ENCODE measurements at places on chromosomes 2 and 18. TPM values are rescaled to one million over a fixed set of nuclear protein-coding genes. Genes with fewer than 3 reads are reported as not detected.
A peak's percentile ranks its signal among the peaks of the same experiment; 100 is the strongest.

Gene TTN
- 11.0 TPM for total RNA-seq

Gene BCL2L11
- total RNA-seq, result 28.9 TPM

Gene ALKAL2
- not detected for total RNA-seq

Gene KCNG2
- not detected for total RNA-seq

Gene NDC80
- total RNA-seq, result 51.7 TPM

DNA sequence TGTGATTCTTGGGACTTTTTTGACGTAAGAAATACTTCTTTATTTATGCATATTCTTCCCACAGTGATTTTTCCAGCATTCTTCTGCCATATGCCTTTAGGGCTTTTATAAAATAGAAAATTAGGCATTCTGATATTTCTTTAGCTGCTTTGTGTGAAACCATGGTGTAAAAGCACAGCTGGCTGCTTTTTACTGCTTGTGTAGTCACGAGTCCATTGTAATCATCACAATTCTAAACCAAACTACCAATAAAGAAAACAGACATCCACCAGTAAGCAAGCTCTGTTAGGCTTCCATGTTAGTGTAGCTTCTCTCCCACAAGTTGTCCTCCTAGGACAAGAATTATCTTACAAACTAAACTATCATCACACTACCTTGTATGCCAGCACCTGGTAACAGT lies 62.6 kb downstream of the EIF5B start:
- no peak overlapping the region for H3K4me3 ChIP-seq
- peak overlapping the region; percentile 11 for H3K27ac ChIP-seq
- no peak for DNase-seq
- H3K27me3 ChIP-seq, result no peaks in the 10 kb centered on the region
- peaks cover 11% of the 10 kb centered on the region for H3K36me3 ChIP-seq

DNA sequence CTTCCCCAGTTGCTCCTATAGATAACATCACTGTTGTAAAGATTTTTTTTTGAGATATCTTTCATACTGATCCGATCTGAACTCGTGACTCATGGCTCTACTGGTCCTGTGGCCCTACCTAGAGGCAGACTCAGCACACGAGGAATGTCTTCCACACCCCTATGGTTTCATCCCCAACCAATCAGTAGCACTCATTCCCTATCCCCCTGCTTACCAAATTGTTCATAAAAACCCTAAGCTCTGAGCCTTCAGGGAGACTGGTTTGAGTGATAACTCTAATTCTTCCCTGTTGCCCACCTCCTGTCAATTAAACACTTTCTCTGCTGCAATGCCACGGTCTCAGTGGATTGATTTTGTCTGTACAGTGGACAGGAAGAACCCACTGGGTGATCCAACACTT lies 4.2 kb upstream of the SAP130 start:
- H3K36me3 ChIP-seq, result no peaks in the 10 kb centered on the region
- DNase-seq, result no peak
- no peaks in the 10 kb centered on the region for H3K27me3 ChIP-seq
- H3K4me1 ChIP-seq, result peaks cover 5% of the 10 kb centered on the region
- no peak overlapping the region for H3K4me3 ChIP-seq
- H3K27ac ChIP-seq, result no peak overlapping the region

DNA sequence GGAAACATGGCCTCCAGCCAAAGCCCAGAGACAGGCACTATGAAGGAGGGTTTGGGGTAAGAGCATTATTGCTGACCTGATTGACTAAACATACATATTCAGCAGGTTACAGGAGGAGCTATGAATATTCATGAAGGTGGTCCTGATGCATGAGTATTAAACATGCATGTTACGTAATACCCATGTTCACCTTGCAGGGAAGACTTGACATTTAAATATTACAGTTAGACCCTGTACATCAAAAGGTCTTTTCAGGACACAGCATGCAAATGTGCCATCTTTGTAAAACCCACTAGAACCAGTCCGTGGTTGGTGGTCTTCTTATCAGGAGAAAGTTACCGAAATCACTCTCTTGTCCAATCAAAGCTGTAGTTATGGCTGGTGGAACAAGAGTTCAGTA lies 59.9 kb downstream of the XRCC5 start:
- no peak overlapping the region for H3K27ac ChIP-seq
- DNase-seq, result no peak
- peaks cover 14% of the 10 kb centered on the region for H3K36me3 ChIP-seq
- H3K4me3 ChIP-seq, result no peak overlapping the region
- peaks cover 9% of the 10 kb centered on the region for H3K4me1 ChIP-seq
- H3K27me3 ChIP-seq, result no peaks in the 10 kb centered on the region

DNA sequence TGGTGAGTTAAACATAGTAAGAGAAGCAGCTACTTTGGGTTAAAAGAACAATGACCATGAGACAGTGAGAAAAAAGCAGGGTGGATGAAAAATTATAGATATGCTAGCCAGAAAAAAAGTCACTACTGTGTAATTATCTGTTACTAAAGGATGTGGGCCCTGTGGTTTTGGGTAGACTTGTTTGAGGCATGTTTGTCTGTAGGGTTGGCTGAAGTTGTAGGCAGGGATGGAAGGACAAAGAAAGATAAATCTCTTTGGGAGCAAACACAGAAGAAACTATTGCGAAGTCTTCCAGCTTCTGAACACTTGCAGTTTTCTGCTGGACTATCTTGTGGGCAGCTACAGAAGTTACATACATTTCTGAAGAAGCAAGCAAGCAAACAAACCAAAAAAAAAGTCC lies 28.2 kb downstream of the RND3 start:
- no peaks in the 10 kb centered on the region for H3K27me3 ChIP-seq
- no peaks in the 10 kb centered on the region for H3K4me1 ChIP-seq
- no peak overlapping the region for H3K27ac ChIP-seq
- no peak overlapping the region for H3K4me3 ChIP-seq

GRCh38 chr2:174788291-174788929 lies 24.1 kb upstream of the CHRNA1 start:
- peaks cover 5% of the 10 kb centered on the region for H3K4me1 ChIP-seq
- H3K36me3 ChIP-seq, result no peaks in the 10 kb centered on the region
- H3K4me3 ChIP-seq, result no peak overlapping the region

DNA sequence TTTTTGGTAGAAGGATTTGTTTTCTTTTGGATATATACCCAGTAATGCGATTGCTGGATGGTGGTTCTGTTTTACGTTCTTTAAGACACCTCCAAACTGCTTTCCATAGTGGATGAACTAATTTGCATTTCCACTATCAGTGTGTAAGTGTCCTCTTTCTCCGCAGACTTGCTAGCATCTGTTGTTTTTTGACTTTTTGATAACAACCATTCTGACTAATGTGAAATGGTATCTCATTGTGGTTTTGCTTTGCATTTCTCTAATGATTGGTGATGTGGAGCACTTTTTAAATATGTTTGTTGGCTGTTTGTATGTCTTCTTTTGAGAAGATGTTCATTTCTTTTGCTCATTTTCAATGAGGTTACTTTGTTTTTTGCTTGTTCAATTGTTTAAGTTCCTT lies 260.9 kb upstream of the CWC22 start:
- no peaks in the 10 kb centered on the region for H3K27me3 ChIP-seq
- H3K4me1 ChIP-seq, result no peaks in the 10 kb centered on the region
- H3K36me3 ChIP-seq, result no peaks in the 10 kb centered on the region
- H3K27ac ChIP-seq, result no peak overlapping the region
- DNase-seq, result no peak
- no peak overlapping the region for H3K4me3 ChIP-seq

DNA sequence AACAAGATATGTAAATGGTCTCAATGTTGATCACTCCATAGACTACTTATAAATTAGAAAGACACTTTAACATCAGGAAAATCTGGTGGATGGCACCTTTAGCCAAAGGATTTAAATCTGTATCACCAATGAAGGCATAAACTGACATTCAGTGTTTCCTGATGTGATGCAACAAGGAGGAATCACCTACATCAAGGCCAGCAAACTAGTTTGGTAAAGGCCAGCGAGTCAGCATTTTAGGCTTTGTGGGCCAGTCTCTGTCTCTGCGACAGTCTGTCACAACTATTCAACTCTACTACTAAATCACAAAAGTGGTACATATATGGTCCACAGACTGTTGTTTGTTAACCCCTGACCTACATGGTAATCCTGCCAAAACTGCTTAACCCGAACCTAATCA lies 33.3 kb downstream of the C2orf76 start:
- DNase-seq, result no peak
- no peaks in the 10 kb centered on the region for H3K4me1 ChIP-seq
- no peak overlapping the region for H3K27ac ChIP-seq
- no peak overlapping the region for H3K4me3 ChIP-seq
- H3K36me3 ChIP-seq, result no peaks in the 10 kb centered on the region
- H3K27me3 ChIP-seq, result no peaks in the 10 kb centered on the region

- H3K4me3 ChIP-seq, result no peak overlapping the region
- no peaks in the 10 kb centered on the region for H3K27me3 ChIP-seq
- no peaks in the 10 kb centered on the region for H3K4me1 ChIP-seq
- DNase-seq, result no peak
- H3K27ac ChIP-seq, result no peak overlapping the region
- no peaks in the 10 kb centered on the region for H3K36me3 ChIP-seq
These were observed 60.4 kb upstream of the TNP1 start for GRCh38 chr2:216920143-216920876.

DNA sequence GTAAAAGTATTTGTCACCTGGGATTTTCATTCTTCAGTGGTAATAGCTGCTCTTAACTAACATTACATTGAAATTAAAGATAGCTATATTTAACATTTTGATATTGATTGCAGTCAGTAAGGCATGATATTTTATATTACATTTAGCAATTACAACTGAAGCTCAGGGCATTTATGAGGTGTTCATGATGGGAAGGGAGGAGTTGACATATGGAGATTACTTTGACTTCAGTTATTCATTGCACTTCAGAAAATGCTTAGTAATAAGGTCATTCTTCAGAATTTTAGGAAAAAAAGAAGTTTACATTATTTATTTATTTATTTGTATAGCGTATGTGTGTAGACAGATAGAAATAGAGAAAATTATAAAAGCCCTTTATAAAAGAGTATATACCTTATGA lies 352.0 kb downstream of the GALNT13 start:
- no peaks in the 10 kb centered on the region for H3K4me1 ChIP-seq
- no peaks in the 10 kb centered on the region for H3K27me3 ChIP-seq
- DNase-seq, result no peak
